ENCODE measurements at places on chromosomes 16 and 17.
A peak's percentile ranks its signal among the peaks of the same experiment; 100 is the strongest.

DNA sequence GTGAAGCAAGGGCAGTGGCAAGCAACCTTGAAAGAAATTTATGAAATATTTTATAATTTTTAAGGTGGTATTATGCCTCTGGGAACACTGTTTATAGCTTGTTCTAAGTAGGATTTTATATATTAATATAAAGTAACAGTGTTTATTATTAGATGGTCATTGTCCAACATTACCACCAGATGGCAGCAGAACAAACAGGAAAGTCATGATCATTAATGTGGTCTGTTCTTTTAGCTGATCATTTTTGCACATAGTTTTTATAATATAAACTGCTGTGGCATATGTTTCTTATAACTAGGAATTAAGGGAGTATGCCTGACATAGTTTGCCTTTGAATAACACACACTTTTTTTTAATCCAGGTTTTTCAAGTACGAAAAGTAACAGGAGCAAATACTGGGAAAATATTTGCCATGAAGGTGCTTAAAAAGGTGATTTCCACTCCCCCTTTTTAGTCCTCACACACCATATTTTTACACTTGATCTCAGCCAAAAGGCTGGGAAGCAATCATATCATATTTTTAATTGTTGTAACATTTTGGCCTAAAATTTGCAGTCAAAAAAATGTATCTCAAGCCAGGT lies 21.4 kb downstream of the RPS6KB1 start:
- peak; percentile 73 for DNase-seq

GRCh38 chr17:39213852-39214251 lies 11.9 kb downstream of the STAC2 start:
- no peak for DNase-seq

DNA sequence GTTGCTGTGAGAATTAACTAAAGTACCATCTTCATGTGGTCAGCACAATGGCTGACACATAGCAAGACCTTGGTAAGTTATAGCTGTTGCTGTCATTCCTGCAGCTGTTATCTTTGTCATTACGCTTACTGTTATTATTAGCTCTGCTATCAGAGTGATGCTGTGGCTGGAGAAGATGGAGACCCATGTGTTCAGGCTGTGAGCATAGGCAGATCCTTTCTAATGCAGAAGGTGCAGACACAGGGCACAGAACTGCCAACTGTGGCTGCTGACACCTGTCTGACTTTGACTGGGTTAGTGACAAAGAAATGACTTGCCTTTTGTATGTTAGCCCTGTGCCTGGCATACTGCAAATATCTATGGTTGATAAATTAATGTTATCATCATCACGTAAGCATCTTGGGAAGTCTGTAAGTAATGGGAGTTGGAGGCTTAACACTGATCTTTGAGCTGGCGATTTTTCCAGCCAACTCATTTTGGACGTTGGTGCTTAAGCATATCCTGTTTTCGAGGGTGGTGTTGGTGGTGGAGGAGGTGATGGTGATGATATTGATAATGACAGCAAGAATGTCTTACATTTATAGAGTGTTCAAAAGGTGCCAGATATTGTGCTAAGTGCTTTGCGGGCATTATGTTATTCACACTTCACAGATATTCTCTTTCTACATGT lies 695.3 kb downstream of the WWOX start:
- DNase-seq: no peak

DNA sequence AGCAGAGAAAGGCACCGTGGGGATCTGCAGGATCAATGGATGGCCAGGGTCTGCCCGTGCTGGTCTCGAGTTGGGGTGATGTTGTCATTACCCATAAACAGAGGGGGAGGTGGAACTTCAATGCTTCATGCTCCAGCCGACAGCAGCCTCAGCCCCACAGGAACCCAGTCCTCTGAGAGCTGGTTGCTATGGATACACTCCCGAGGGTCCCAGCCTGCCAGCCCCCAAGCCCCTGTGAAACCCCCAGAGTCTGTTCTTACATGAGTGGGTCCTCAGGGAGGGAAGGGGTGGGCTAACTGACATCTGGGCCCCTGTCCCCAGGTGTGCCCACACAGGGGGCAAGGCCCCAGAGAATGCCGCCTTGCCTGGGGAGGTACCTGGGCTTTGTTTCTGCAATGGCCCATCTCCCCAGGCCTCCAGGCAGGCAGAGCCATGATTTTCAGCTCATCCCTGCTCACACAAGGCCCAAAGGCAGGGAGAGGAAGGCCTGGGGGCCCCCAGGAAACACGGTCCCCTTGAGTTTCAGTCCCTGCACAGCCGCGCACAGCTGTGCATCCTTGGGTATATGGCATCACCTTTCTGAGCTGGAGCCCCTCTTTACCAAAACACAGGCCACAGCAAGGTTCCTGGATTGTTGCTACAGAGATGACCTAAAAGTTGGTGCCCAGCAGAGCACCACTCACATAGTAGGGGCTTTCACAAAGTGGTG lies 223.7 kb downstream of the ZNF423 start:
- no peak for DNase-seq

- no peak for DNase-seq
These were observed 12.4 kb upstream of the CCR7 start for GRCh38 chr17:40577611-40578065.
